CD4-positive, alpha-beta T cell treated with Interleukin-2 at 100 ng/mL for 4 hours (primary cell): ENCODE measurements at places on chromosomes 2 and 18.
A peak's percentile ranks its signal among the peaks of the same experiment; 100 is the strongest.

GRCh38 chr2:105842555-105842954, 97.8 kb downstream of the NCK2 start:
- DNase-seq: no peak

- DNase-seq: no peak
Measured at GRCh38 chr18:76169733-76170132, 325.3 kb downstream of the ZNF516 start.

DNA sequence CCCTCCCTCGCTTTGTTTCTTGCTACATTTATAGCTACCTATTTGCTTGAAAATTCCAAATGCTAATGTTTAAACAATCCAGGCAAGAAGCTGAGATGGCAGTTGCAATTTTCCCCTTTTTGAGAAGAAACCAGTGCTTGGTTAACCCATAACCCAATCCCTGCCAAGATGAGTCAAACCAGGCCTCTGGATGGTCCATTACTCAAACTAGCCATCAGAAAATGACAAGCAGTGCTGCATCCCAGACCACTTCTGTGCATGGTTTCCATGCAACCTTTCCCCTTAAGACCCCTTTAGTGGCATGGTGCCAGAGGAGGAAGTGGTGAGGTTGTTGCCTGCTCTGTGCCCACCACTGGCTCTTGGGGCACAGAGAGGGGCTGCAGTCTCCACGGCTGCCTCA, 131.2 kb upstream of the RMP24 start:
- DNase-seq: no peak

GRCh38 chr18:29191263-29191662, 1014.3 kb upstream of the CDH2 start:
- DNase-seq: no peak

DNA sequence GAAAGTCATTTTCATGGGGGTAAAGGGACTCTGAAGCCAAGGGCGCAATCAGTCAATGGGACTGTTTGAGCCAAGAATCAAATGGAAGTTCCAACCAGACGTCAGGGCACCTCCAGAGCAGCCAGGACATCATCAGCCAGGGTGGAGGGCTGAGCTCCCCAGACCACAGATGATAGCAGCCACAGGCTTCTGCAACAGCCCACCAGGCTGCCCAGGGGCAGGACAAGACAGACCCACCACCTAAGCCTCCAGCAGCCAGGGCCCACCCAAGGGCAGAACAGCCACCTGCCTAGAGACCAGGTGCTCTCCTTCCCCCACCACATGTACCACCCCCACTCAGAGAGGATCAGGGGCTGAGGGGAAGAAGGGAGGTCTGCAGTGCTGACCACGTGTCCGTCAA, 53.8 kb upstream of the SLC66A3 start:
- DNase-seq: no peak

DNA sequence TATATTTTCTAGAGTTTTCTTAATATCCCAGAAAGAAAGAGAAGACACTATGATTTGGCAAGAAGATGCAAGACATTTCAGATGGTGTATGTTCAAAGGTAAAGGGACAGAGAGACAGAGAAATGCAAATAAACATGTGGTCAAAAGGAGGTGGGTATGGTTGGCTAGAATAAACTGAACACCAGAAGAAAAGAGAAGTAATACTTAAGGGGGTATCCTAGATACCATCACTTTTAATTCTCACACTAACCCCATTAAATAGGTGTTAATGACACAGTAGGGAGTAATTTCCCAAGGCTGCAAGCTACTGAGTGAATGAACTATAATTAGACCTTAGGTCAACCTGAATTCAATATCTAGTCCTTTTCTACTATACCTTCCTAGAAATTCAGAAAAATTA, 111.2 kb upstream of the CD226 start:
- DNase-seq: no peak

- DNase-seq: no peak
Measured at GRCh38 chr2:33729353-33729752, 130.3 kb upstream of the FAM98A start.

- peak; percentile 12 for DNase-seq
Measured at GRCh38 chr18:6355789-6356589, 58.7 kb downstream of the L3MBTL4 start.

DNA sequence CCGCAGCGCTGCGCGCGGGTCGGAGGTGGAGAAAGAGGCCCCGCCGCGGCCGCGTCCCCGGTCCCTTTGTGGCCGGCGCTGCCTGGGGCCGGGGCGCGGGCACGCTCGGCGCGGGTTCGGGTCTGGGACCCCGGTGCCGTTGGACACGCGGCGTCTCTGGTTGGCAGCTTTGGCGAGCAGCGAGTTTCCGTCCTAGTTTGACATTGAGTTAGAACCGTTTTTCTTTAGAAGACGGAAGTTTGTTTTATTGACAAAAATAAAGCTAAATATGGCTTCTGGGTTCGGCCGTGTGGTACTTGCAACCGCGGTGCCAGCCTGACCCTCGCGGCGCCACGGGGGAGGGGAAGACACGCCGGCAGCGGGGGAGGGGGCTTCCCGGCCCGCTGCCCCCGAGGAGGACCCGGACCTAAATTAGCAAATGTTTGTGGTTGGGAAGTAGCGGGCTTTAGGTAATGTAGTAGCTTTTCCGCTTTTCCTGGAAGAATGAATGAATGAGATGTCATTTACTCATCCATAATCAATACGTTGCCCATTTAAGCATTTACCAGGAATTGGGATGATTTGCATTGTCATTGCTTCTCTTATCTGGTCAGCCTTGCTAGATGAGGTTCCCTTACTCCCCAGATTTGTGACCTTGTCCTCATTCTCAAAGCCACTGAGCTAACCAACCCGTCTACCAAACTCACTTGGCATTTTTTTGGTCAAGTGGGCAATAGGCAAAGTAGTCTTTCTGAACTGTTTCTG, 530 bp downstream of the GALNT1 start:
- peak; percentile 18 for DNase-seq

DNA sequence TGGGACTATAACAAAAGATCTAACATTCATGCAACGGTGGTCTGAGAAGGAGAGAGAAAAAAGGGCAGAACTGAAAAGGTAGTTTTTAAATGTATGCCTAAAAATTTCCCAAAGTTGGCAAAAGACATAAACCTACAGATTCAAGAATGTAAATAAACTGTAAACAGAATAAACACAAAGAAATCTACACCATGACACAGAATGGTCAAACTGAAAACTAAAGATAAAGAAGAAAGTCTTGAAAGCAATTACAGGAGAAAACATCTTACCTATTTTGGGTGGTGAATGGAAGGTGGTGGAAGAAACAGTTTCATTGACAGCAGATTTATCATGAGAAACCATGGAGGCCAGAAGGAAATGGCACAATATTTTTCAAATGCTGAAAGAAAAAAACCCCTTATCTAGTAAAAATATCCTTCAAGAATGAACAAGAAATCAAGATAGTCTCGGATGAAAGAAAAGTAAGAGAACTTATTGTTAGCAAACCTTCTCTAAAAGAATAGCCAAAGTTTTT, 35.6 kb upstream of the ZNF397 start:
- DNase-seq: no peak

DNA sequence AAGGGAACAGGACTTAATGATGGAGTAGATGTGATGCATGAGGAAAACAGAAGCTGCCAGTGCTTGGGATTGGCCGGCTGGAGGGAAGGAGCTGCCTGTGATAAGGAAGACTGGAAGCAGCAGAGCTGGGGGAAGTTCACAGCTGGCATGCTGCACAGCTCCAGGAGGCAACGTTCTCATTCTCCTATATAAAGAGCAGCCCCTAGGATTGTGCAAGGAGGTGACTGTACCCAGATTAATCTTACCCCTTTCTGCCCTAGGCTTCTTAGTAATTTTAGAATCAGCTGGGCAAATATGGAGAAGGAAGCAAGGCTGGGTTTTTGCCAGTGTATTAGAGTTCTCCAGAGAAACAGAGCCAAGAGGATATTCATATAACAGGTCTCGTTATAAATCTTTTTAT, 155.8 kb downstream of the ALPK2 start:
- no peak for DNase-seq

- DNase-seq: no peak
Measured at GRCh38 chr18:9296233-9297006, 38.2 kb upstream of the TWSG1 start.

- DNase-seq: no peak
Measured at GRCh38 chr2:151862700-151863099, 34.5 kb upstream of the ARL5A start.

DNA sequence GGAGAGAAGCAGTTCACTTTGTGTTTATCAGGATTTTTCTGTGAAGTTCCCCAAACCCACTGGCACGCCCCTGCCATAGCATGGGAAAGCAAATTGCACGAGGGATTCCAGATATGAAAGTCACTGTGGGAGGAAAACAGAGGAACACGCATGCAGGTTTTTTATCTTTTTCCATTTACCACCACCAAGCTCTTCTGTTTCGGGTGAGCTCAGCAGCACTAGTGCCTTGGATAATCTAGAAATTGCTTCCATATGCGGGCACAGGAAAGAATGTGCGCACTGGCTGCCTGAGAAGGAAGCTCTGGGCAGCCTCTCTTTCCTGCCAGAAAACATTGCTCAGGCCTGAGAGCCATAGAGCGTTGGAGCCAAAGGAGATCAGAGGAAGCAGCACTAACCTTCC, 65.9 kb upstream of the WIPF1 start:
- no peak for DNase-seq

GRCh38 chr18:31217038-31217849, 54.6 kb upstream of the DSC1 start:
- no peak for DNase-seq

DNA sequence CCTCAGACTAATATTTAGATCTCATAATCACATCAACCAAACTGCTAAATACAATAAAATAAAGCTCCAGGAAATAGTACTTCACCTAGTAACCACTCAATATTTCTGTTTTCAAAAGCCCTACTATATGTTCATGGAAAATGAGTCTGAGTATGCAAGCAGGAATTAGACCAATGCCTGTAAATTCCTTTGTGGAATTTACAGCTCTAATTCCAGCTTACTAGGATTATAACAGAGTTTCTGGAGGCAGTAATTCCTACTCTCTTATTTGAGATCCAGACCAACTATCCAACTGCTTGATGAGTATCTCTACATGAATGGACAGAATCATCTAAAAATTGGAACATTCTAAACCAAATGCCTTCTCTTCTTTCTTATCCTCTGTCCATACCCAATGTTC, 11.6 kb downstream of the CDKL4 start:
- DNase-seq: no peak

GRCh38 chr2:50952596-50952995, 79.3 kb downstream of the NRXN1 start:
- DNase-seq: no peak

DNA sequence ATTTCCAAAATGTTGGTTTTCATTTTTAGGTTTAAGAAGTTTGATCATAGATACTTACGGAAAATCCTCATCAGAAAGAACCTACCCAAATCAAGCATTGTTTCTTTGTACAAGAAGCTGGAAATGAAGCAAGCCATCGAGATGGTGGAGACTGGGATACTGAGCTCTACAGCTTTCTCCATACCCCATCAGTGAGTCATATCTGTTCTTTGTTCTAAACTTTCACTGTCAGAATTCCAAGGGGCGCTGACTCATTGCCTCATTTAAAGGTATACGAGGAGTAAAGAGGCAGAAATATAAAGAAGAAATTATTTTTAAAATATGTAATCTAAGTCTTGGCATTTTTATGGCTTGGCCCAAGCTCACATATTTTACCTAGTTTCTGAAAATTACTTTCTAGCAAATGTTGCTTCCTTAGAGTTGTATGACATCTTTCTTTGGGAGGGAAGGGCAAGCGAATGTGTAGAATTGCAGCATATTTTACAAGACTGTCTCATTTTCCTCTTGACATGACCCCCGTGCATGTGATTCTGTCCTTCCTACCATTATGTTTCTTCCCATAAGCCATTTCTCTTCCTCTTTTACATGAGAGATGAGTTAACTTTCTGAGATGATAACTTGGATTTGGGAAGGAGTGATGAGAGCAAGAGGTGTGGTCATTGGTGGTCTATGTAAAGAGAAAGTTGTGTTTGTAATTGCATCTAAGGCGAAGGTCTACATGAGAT, 41.2 kb downstream of the SLC9A4 start:
- no peak for DNase-seq

- no peak for DNase-seq
Measured at GRCh38 chr2:182866461-182867406, at the start of gene FRZB. FRZB (minus strand) TSS chr2:182866637; CDS start chr2:182866552, 85 bp downstream.

DNA sequence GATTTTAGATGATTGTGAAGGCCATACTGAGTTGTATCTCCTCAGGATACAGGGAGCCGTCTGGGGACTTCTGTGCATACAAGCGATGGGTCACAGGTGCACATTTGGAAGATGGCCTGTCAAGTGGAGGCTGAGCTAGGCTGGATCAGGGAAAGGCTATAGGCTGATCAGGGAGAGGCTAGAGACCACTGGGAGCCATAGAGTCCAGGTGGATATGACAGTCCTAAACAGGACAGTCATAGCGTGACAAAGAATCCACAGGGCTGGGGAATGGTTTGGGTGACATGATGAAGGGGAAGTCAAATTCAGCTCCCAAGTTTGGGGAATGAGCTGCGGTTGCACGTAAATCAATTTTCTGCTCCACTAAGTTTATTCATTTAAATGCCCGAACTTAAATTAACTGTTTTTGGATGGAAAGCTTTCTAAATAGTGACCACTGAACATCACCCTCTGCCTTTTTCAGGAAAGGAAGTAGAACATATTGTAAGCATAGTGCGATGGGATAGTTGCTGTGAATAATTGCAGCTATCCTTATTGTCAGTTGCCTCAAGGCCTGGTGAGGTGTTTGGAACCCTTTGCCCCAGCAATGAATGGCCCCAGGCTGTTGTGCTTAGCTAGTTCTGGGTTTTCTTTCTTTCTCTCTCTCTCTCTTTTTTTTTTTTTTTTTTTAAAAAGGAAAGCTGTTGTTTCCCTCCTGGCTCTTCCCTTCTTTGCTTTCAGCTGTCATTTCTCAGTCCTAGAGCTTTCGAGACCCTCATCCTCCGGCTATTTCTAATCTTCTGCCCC, 50.5 kb downstream of the KLHL29 start:
- DNase-seq: no peak

DNA sequence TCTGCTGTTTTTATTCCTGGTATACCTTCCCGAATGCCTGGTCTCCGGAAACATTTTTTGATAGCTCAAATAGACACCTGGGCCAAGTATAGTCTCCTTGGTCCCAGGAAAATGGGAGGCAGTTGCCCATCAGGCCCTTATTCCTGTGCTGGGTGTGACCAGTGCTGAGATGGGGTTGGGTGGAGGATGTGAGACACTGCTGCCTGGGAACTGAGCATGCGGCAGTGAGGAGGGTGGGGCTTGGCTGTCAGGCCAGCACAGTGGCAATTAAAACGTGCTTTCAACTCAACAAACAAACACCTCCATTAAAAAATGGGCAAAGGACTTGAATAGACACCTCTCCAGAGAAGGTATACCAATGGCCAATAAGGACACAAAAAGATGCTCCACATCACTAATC, 12.5 kb downstream of the KLHL29 start:
- DNase-seq: no peak

DNA sequence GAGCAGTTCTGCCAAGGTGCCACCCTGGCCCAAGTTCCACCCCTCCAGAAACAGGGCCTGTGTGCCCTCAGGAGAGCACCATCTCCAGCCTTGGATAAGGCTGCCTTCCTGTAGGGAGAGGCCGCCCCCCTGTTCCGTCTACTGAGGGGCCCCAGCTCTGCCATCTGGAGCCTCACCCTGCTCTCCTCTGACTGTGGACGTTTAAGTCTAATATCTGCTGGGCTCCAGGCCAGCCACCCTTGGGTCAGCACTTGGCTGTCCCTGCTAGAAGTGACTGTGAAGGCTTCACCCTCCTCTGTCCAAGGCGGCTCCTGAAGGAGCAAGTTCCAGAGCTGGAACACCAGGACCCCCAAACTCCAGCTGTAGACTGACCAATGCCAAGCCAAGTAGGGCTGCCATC, 26.3 kb downstream of the RHOB start:
- DNase-seq: no peak

- no peak for DNase-seq
Measured at GRCh38 chr2:220619525-220620220, 952.4 kb downstream of the EPHA4 start.

GRCh38 chr2:150977296-150977695, 284.4 kb downstream of the RBM43 start:
- no peak for DNase-seq
